ENCODE measurements at places on chromosomes 4 and X.
A peak's percentile ranks its signal among the peaks of the same experiment; 100 is the strongest.

- no peak for DNase-seq
These were observed 60.8 kb downstream of the PCDH18 start for GRCh38 chr4:137471461-137471860.

DNA sequence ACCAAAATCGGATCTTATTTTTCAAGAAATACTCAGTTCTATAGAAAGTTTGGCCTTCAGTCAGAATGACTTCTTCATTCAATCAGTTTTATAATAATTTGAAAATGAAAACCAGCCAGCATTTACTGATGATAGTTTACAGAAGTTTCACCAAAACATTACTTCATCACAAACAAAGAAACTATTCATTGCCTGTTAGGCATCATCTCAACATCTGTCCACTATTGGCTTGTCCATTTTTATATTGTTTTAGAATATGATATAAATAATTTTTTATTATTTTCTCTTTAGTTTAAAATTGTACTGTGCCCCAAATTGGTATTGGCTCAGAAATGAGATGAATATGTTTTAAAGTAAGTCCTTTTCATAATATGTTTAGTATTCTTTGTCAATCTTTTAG lies 38.4 kb downstream of the FAT4 start:
- no peak for DNase-seq

- no peak for DNase-seq
These were observed 2.4 kb downstream of the GLRA3 start for GRCh38 chr4:174826660-174827059.

- DNase-seq = no peak
These were observed 167.4 kb downstream of the GABRB1 start for GRCh38 chr4:47198791-47199190.

GRCh38 chr4:136864604-136865185 lies 667.6 kb downstream of the PCDH18 start:
- peak; percentile 83 for DNase-seq

- no peak for DNase-seq
These were observed 42.9 kb downstream of the AFF1 start for GRCh38 chr4:86977621-86978184.

Measured in NCI-H1092 treated with DMSO at 0.1 percent for 48 hours (cell line).